ENCODE measurements at places on chromosomes 7 and 10. TPM values are rescaled to one million over a fixed set of nuclear protein-coding genes. Genes with fewer than 3 reads are reported as not detected.

Gene SPDYE11
- not detected for total RNA-seq

Gene C7orf33
- not detected for total RNA-seq

Gene CTNNA3
- 0.32 TPM for total RNA-seq

Gene CFAP70
- total RNA-seq, result 2.9 TPM

DNA sequence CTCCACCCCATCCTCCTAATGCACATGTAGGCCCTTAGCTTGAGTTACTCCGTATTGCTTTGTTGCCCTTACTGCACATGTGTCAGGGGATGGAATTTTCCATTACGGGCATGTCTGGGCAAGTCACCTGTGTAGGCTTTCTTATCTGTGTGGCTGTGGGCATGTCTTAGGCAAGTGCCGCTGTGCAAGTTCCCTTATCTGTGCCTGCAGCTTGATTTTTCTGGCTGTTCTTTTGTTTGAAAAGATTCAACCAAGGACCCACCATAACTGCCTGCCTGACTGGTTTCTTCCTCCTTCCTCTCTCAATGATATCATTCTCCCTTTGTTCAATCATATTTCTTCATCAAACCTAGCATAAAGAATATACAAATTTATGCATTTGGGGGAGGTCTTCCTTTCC, 88.5 kb downstream of the AKR1D1 start:
- H3K4me3 ChIP-seq, result no peak overlapping the region
- H3K36me3 ChIP-seq, result no peaks in the 10 kb centered on the region
- H3K27me3 ChIP-seq, result no peaks in the 10 kb centered on the region
- H3K4me1 ChIP-seq, result no peaks in the 10 kb centered on the region

- H3K4me1 ChIP-seq, result no peaks in the 10 kb centered on the region
- no peak overlapping the region for H3K27ac ChIP-seq
- no peak for DNase-seq
- H3K4me3 ChIP-seq, result no peak overlapping the region
- peaks cover 16% of the 10 kb centered on the region for H3K27me3 ChIP-seq
Measured at GRCh38 chr7:137772316-137772715, 74.5 kb downstream of the DGKI start.

GRCh38 chr10:3838460-3839437, 53.7 kb upstream of the KLF6 start:
- no peak overlapping the region for H3K4me3 ChIP-seq
- no peaks in the 10 kb centered on the region for H3K4me1 ChIP-seq
- no peaks in the 10 kb centered on the region for H3K27me3 ChIP-seq
- H3K36me3 ChIP-seq, result no peaks in the 10 kb centered on the region
- no peak overlapping the region for H3K27ac ChIP-seq

- no peak overlapping the region for H3K27ac ChIP-seq
- no peaks in the 10 kb centered on the region for H3K36me3 ChIP-seq
- H3K27me3 ChIP-seq, result no peaks in the 10 kb centered on the region
- no peak overlapping the region for H3K4me3 ChIP-seq
- no peaks in the 10 kb centered on the region for H3K4me1 ChIP-seq
Measured at GRCh38 chr7:2886391-2886790, 42.3 kb upstream of the GNA12 start.

DNA sequence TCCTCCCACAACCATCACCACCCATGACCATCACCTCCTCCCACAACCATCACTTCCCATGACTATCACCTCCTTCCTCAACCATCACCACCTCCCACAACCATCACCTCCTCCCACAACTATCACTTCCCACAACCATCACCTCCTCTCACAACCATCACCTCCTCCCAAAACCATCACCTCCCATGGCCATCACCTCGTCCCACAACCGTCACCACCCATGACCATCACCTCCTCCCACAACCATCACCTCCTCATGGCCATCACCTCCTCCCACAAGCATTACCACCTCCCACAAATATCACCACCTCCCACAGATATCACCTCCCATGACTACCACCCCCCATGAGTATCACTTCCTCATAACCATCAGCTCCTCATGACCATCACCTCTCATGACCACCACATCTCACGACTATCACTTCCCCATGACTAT, 52.2 kb downstream of the PDGFA start:
- no peaks in the 10 kb centered on the region for H3K4me1 ChIP-seq
- no peak overlapping the region for H3K27ac ChIP-seq
- no peak for DNase-seq
- no peak overlapping the region for H3K4me3 ChIP-seq
- no peaks in the 10 kb centered on the region for H3K36me3 ChIP-seq
- no peaks in the 10 kb centered on the region for H3K27me3 ChIP-seq

DNA sequence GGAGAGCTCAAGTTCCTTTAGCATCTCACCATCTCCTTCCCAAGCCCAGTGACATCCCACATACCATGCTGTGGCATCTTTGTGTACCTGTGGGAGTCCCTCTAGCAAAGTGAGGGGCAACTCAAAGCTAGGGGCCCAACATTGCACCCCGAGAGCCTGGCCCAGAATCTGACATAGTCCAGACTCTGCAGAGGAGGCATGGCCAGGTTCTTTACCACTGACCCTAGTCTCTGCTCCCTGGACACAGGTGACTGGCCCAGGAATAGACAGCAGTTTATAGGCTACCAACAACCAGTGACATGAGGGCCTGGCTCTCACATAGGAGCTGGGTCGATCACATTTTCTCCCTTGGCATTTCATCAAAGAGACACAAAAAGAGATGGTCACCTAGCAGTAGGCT, 444.0 kb upstream of the ZMIZ1 start:
- H3K27ac ChIP-seq, result no peak overlapping the region
- H3K4me1 ChIP-seq, result 0 out of 2 replicates have a peak, but pooled peaks cover 6% of the 10 kb centered on the region
- no peak overlapping the region for H3K4me3 ChIP-seq
- H3K36me3 ChIP-seq, result no peaks in the 10 kb centered on the region

- DNase-seq, result no peak
- H3K36me3 ChIP-seq, result no peaks in the 10 kb centered on the region
- no peaks in the 10 kb centered on the region for H3K27me3 ChIP-seq
- no peak overlapping the region for H3K27ac ChIP-seq
- H3K4me3 ChIP-seq, result no peak overlapping the region
Measured at GRCh38 chr10:54691331-54691730, 109.7 kb downstream of the PCDH15 start.

DNA sequence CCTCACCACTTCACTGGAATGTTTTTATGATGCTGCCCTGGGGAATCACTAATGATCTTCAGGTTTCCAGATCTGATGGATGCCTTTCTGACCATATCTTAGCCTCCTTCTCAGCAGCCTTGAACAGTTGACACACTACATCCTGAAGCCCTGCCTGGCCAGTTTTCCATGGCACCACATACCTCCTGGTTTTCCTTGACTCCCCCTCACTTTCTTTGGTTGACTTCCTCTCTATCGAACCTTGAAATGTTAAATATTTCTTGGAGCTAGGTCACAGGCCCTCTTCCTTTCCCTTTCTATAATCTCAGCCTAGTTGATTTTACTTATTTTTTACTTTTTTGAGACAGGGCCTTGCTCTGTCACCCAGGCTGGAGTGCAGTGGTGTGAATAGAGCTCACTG, 108.8 kb upstream of the CDK1 start:
- no peaks in the 10 kb centered on the region for H3K36me3 ChIP-seq
- no peaks in the 10 kb centered on the region for H3K27me3 ChIP-seq
- no peak overlapping the region for H3K4me3 ChIP-seq
- DNase-seq, result no peak
- H3K27ac ChIP-seq, result no peak overlapping the region
- peaks cover 26% of the 10 kb centered on the region for H3K4me1 ChIP-seq

DNA sequence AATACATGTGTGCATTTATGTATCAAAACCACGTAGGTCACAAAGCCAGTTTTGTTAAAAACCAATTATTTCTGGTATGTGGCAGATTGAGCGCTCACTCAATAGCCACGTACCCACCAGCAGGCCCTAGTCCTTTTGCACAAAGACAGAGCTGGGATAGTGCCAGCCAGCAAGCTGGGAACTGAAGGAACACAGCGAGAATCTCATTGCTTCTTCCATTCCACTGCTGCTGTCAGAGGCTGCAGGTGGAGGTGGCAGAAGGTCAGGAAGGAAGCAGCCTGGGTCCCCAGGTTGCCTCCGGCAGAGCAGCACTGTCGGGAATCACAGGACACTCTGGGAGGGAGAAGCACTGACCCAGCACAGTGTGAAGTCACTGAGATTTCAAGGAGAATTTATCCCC, 385.5 kb upstream of the PFKP start:
- no peak overlapping the region for H3K27ac ChIP-seq
- H3K4me3 ChIP-seq, result no peak overlapping the region
- H3K36me3 ChIP-seq, result no peaks in the 10 kb centered on the region
- no peaks in the 10 kb centered on the region for H3K4me1 ChIP-seq

- H3K27me3 ChIP-seq, result no peaks in the 10 kb centered on the region
- no peaks in the 10 kb centered on the region for H3K36me3 ChIP-seq
- no peak overlapping the region for H3K4me3 ChIP-seq
- H3K4me1 ChIP-seq, result no peaks in the 10 kb centered on the region
- H3K27ac ChIP-seq, result no peak overlapping the region
- DNase-seq, result no peak
Measured at GRCh38 chr10:87803328-87803727, 14.7 kb downstream of the ATAD1 start.

DNA sequence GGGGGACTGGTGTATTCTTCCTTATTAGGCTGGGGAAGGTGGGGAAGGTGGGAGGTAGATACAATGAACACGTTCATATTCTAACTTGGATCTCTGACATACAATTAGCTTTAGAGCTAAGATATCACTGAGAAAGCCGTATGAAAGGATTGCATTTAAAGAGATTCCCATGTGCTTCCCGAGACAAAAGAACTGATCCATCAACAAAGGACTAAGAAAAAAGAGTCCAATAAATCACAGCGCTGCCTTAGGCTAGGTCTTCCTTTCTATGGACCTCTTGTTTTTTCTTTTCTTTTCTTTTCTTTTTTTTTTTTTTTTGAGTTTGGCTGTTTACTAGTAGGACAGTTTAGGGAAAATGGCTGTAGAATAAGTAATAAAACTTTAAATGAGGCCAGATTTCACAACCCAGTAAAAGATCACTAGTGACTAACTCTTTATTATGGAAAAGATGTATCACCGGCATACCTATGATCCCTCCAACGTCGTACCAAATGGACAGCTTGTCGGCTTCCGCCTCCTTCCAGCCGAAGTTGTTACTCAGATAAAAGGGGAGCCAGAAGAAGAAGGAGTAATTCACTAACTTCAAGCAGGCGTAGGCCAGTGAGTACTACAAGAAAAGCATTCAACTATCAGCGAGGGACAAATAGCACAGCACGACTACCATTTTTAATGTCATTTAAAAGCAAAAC, 50.0 kb downstream of the SLC37A3 start:
- peaks cover 27% of the 10 kb centered on the region for H3K36me3 ChIP-seq
- H3K4me3 ChIP-seq, result no peak overlapping the region
- no peak overlapping the region for H3K27ac ChIP-seq
- no peaks in the 10 kb centered on the region for H3K27me3 ChIP-seq

Data from HCT116 (cell line).